ENCODE measurements at places on chromosomes 5 and 9.

- no peak for DNase-seq
Measured at GRCh38 chr9:108835831-108836230, 20.0 kb downstream of the ACTL7B start.

- DNase-seq = no peak
Measured at GRCh38 chr5:75964008-75964407, 119.2 kb upstream of the SV2C start.

DNA sequence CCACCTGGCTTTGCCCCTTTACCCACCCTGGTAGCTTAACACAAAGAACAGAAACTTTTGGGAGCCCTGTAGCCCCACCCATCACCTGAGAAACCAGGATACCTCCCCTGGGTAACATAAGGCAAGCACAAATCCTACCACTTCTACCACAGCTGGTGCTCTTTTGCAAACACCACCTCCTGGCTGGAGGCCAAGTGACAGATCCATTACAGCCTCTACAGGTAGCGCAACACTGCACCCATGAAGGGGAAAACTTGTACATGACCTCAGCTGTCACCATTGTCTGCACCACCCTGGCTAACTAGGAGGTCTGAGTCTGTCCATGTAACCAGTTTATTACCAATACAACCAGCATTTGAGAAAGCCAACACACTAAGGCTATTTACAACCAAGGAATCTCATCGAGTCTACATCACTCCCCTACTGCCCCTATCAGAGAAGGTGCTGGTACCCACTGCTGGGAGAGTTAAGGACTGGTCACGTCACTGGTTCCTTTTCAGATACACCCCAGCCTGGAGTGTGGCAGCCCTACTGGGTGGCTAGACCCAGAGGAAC, 128.6 kb downstream of the PJA2 start:
- no peak for DNase-seq

DNA sequence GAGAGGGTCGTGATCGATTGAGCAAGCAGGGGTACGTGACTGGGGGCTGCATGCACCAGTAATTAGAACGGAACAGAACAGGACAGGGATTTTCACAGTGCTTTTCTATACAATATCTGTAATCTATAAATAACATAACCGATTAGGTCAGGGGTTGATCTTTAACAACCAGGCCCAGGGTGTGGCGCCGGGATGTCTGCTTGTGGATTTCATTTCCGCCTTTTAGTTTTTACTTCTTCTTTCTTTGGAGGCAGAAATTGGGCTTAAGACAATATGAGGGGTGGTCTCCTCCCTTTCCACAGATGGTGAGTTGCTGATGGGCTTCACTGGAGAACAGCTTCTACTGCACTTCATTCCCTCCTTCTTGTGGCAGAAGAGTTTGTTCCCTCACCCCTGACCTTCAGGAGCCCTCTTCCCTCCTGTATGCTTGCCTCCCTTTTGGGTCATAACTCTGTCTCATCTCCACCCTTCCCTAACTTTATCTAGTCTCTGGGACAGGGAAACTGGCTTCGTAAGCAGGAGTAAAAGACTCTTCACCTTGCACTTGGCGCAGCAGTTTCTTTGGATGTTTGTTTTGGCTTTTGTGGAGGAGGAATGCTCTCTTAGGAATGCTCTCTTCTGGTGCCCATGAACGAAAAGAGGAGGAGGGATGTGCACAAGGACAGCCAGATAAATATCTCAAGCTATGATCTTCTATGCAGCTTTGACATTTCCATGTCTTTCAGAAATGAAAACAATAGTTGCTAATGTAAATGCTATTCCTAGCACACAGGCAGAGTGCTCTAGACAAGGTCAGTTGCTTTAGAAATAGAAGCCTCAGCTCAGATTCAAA, 139.8 kb upstream of the RPS23 start:
- DNase-seq = no peak

GRCh38 chr9:105361873-105362272, 86.0 kb upstream of the FSD1L start:
- no peak for DNase-seq

DNA sequence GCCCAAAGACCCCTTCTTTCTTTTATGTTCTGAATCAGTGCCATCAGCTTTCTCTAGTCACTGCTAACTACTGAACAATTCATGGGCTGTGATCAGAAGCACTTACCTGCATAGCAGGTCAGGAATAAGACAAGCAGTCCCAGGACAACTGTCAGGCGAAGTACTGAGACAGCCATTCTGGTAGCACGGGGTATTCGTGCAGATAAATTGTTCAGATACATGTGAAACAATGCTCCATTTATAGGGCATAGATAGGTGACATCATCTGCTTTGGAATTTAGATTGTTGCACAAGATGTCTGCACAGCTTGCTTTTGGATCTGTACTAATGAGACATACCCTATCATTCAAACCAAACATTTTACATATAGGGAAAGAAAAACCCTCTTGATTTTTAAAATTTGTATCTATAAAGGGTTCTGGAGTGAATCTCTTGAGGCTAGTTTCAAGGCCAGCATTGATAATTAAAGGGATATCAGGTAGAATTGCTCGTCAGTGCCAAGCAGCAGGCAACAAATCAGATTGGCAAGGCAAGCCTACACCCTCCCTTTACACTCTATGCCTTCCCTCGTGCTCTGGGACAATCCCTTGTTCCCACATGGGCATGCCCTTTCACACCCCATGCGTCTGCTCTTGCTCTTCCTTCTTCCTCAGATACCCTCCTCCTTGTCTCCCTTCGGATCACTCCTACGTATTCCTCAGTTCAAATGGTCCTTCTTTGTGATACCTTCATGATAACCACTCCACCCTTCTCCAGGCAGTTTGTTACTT, at the start of gene C5orf46:
Gene C5orf46, minus strand, starts transcription at position 213 of the 770 bp plus-strand sequence. Its CDS starts 37 bp downstream, at position 176.
- DNase-seq = no peak

GRCh38 chr9:108178318-108178717, 677.5 kb downstream of the ACTL7B start:
- DNase-seq = no peak

GRCh38 chr9:137978262-137978714, 100.7 kb downstream of the CACNA1B start:
- DNase-seq = no peak

- DNase-seq = peak; percentile 64
Measured at GRCh38 chr5:157252711-157253465, 13.0 kb upstream of the CYFIP2 start.

DNA sequence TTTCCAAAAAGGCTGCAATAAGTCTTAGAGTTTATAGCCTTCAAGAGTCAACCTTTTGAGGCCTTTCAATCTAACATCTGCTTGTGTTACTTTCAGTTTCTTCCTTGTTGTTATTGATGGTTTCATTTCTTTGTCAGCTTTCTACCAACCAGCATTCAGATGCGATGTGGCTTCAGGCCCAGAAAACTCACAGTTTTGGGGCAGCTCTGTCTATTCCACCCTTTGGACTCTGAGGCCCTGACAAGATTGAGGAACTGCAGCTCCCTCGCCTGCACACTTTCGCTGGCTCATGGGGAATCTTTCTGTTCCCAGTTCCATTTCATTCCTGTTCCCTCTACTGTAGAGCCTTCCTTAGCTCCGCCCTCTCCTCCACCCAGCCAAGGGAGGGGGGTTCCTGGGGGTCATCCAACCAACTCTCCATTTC, 13.3 kb upstream of the WHRN start:
- no peak for DNase-seq

- DNase-seq = no peak
Measured at GRCh38 chr9:107270580-107270979, 12.5 kb upstream of the RAD23B start.

DNA sequence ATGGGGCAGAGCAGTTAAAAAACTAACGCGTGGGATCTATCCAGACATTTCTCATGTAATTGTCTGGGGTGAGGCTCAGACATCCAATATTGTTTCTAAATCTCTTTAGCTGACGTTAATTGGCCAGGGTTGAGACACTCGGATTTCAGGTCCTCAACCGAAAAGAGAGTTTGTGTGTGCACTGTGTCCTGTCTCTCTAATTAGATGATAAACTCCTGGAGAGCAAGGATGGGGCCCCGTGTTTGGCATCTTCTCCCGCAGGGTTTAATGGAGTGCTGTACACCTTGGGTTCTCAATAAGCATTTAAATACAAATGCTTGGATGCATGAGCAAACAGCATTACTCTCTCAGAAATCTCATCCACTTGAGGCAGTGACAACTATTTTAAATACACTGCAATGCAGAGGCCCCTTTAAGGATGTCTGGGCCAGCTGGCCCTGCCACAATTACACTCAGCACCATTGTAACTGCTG, 139.6 kb downstream of the MTX3 start:
- DNase-seq = no peak

GRCh38 chr5:23466401-23466912, 41.0 kb upstream of the PRDM9 start:
- DNase-seq = no peak

DNA sequence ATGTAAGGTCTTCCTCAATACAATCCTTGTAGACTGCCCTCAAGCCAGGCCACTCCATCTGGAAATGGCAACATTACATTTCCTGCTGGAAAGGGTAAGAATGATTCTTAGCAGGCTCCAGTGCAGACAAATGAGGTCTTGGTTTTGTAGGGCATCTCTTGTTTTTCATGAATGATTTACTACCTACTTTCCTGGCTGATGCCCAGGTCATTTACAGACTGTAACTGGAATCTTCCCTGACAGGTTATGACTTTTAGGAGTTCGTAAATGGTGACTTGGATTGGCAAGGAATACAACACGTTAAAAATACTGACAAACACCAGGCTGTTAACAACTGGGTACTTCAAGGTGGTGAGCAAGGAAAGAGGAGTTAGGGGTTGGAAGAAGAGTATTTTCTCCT, 510.5 kb upstream of the TNC start:
- no peak for DNase-seq

- no peak for DNase-seq
Measured at GRCh38 chr5:59724482-59725391, 168.8 kb downstream of the PDE4D start.

- no peak for DNase-seq
Measured at GRCh38 chr9:87445646-87446045, 52.0 kb upstream of the DAPK1 start.
